ENCODE measurements at places on chromosomes 13 and 19.

- DNase-seq = peak; percentile 61
Measured at GRCh38 chr19:1016647-1017114, 4.2 kb downstream of the TMEM259 start.

GRCh38 chr13:101612735-101613134 lies 160.3 kb downstream of the ITGBL1 start:
- DNase-seq = no peak

DNA sequence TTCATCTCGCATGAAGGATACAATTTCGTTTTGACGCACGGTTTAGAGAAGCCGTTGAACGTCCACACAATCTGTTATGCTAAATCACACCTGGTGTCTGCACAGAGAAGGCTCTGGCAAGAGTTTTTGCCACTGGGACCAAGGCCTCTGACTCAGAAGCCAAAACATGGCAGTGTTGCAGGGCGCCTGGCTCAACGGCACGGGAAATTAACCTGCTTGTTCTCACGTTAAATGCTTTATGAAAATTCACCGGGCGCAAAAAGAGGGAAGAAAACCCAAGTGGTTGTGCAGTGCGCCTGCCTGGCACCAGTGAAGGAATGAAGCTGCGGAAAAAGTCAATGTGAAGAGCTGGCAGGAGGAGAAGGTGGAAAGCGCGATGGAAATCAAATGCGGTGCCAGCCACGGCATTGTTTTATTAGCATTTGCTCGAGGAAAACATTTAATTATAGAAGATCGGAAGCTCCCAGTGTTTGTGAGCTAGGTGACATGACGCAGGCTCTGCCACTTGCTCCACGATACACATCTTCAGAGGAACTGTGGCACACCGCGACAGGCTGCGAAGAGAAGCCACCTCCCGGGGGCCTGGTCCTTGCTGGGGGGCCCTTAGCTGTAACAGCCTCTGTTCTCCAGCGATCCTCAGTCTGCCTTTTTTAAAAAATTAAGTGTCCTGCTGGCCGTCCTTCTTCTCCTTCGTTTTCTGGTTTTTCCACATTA lies 126.2 kb downstream of the ZIC5 start:
- DNase-seq = no peak

DNA sequence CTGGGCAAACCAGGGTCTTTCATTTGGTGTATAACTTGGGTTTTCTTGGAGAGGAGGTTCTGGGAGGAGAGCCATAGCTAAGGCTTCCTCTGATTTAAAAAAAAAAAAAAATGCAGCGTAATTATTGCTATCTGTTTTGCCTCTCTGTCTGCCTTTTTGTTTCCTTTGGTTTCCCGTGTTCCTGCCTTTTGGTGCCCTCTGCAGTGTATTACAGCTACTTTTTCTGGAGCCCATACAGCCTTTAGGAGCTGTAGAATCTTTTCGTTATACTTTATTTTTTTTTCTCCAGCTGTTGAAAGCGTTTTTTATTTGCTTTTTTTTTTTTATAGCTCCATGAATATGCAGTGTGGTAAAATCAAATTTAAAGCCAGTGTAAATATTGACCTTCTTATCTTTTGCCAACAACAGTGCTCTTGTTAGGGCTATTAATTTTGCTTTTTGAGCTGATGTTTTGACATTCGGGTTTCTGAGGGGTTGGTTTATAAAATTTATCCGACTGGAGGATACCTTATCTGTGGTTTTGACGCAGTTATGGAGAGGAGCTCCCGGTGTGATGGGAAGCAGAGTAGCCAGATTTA lies 38.1 kb downstream of the ZNF493 start:
- no peak for DNase-seq

DNA sequence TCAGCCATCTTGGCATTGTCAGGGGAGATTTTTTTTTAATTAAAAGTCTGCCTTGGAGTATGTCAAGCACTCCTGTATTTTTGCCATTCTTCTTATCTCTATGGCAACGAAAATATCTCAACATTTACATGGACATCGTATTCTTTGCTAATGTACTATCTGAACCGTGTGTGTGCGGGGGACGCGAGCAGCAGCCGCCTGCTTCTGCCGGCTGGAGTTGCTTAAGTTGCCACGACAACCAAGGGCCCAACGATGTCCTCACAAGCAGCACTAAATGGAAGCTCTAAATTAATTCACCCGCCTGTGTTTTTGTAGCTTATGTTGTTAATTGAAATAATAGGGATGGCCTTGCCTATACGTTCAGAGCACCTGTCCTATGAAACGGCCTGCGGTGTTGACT lies 309.5 kb downstream of the TEX29 start:
- DNase-seq = no peak

DNA sequence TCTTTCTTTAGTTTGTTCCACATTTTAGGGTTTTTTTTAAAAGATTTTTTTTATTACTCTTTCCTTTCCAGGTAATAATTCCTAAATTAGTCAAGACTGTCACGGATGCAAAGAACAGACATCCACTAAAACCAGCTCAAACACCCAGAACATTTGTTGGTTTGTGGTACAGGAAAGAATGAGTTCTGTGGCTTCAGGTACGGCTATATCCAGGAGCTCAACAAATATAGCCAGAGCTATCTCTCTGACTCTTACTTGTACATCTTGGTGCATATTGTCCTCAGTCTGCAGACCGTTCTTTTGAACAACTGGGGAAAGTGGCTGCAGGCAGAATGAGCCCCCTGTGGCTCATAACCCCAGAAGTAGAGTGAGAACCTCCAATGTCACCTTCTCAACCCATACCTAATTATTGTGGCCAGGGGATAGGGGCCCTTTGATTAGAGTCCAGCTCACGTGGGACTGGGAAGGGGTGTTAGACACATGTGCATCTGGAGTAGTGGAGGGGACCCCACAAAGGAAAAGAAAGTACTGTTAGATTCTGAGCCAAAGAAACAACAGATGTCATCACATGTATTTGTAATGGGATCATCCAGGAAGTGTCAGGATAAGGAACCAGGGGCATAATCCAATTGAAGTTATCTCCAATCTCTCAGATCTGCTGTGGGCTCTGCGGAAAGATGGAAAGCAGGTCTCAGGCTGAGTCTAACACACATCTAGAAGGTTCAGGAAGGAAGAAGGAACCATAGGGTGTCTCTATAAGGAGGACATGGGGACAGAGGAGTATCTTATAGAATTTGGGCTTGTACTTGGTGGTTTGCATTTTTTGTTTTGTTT lies 1.9 kb upstream of the ZNF358 start:
- DNase-seq = no peak

GRCh38 chr19:57803594-57804325 lies 11.0 kb downstream of the ZNF552 start:
- peak; percentile 91 for DNase-seq

- no peak for DNase-seq
Measured at GRCh38 chr13:45512098-45512496, 47.4 kb downstream of the COG3 start.

GRCh38 chr19:35404879-35405622 lies 34.2 kb downstream of the GPR42 start:
- DNase-seq = peak; percentile 91
